ENCODE measurements at places on chromosomes 2 and 18. TPM values are rescaled to one million over a fixed set of nuclear protein-coding genes. Genes with fewer than 3 reads are reported as not detected.

CLHC1 gene
- total RNA-seq: 11.1 TPM

ABCG5 gene
- total RNA-seq: not detected

MRO gene
- 0.84 TPM for total RNA-seq

TEX44 gene
- not detected for total RNA-seq

AMER3 gene
- not detected for total RNA-seq

SP100 gene
- total RNA-seq: 48.1 TPM

TTR gene
- total RNA-seq: 1.2 TPM

CNTNAP5 gene
- not detected for total RNA-seq

LYPD1 gene
- not detected for total RNA-seq

SLC4A3 gene
- total RNA-seq: 23.0 TPM

PLA2R1 gene
- 0.34 TPM for total RNA-seq

NMUR1 gene
- total RNA-seq: not detected

MC2R gene
- not detected for total RNA-seq

C1QL2 gene
- total RNA-seq: not detected

FKBP1B gene
- 11.8 TPM for total RNA-seq

OBSL1 gene
- total RNA-seq: 45.2 TPM

BUB1 gene
- 80.2 TPM for total RNA-seq

SUMO1 gene
- 130 TPM for total RNA-seq
